GM12878 (cell line): ENCODE measurements at places on chromosomes 6 and 20. TPM values are rescaled to one million over a fixed set of nuclear protein-coding genes. Genes with fewer than 3 reads are reported as not detected.

CCN2 gene
- total RNA-seq: 0.43 and 0.62 TPM in 2 replicates

TGM6 gene
- not detected in 2 replicates for total RNA-seq

SERINC3 gene
- total RNA-seq: 35.0 and 35.3 TPM in 2 replicates

HLA-DQB1 gene
- 119 and 121 TPM in 2 replicates for total RNA-seq

CARMIL1 gene
- 9.4 and 10.3 TPM in 2 replicates for total RNA-seq

FOXA2 gene
- not detected in 2 replicates for total RNA-seq

TREML4 gene
- not detected in 2 replicates for total RNA-seq

CLIC5 gene
- total RNA-seq: not detected in 2 replicates

CDSN gene
- total RNA-seq: not detected in 2 replicates

SLC22A1 gene
- 0.28 and 1.1 TPM in 2 replicates for total RNA-seq

GRCh38 chr6:25418454-25419052 lies 139.4 kb downstream of the CARMIL1 start:
- H3K4me3 ChIP-seq: no peak overlapping the region
- no peaks in the 10 kb centered on the region for H3K36me3 ChIP-seq
- H3K27me3 ChIP-seq: no peaks in the 10 kb centered on the region
- DNase-seq: no peak

DNA sequence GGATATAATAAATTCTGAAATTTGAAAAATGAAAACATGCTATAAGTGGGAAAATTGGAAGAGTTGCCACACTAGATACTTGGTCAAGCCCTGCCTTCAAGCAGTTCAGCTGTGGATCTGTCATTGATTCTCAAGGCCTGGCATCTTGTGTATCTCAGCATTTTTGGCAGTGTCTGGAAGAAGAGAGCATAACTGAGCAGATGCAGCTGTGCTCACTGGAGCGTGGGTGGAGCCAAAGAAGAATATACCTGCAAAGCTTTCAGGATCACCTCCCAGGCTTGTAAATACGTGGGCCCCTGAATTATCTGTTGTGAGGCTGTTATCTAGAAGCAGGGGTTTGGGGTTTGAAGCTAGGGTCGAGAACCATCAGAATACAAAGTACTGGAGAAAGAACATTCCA lies 31.3 kb upstream of the CHD6 start:
- H3K4me3 ChIP-seq: no peak overlapping the region
- H3K27ac ChIP-seq: no peak overlapping the region
- no peaks in the 10 kb centered on the region for H3K36me3 ChIP-seq

DNA sequence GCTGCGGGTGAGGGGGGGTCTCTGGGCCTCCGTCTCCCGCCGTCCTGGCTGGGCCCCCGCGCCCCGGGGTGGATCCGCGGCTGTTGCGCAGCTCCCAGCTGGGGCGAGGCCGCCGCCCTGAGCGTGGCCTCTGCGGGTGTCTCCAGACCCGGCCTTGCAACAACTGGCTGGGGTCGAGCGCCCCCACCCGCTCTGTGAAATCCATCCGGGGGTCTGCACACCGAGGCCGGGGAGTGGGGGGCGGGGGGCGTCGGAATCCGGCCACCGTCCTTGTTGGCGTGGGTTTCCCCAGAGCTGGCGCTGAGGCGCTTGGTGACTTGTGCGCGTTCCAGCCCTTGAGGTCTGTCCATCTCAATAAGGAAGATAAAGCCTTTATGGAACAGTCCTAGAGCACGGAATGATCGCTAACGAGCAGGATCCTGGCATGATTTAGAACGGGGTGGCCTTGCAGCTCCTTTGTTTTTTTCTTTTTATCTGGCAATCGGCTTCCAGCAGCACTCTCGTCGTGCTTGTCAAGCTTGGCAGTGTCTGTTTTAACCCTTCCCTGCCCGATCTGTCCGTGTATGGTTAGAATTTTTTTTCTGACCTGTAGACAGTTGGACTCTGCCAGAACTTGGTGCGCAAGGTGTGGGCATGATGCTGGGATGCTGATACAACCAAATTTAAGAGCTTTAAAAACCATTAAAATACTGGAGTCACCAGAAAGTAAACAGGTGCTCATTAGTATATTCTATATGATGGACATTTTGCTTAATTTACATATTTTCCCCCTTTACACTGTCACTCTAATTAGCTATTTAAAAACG lies 675 bp downstream of the DSTN start:
- H3K27ac ChIP-seq: peak overlapping the region; percentile 45
- no peaks in the 10 kb centered on the region for H3K36me3 ChIP-seq
- H3K27me3 ChIP-seq: no peaks in the 10 kb centered on the region
- peaks cover 4% of the 10 kb centered on the region for H3K4me1 ChIP-seq

DNA sequence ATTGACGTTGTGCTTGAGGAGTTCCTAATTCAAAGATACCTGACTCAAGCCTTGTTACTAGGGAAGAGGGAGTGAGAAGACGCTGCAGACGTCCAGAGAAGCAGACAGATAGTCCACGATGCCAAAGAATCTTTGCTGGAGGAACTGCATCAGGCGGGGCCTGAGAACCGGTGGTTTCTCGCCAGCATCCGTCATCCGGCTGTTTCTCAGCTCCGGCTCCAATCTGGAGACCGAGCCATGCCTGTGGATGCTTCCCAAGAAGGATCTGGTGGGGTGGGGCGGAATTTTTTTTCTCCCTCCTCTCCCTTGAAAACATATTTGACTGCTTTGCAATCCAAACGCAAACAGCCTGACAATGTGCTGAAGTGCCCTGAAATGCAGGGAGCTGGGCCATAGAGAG lies 125.8 kb upstream of the SRSF6 start:
- no peaks in the 10 kb centered on the region for H3K36me3 ChIP-seq
- no peak overlapping the region for H3K27ac ChIP-seq
- DNase-seq: no peak
- no peaks in the 10 kb centered on the region for H3K4me1 ChIP-seq
- H3K27me3 ChIP-seq: no peaks in the 10 kb centered on the region

DNA sequence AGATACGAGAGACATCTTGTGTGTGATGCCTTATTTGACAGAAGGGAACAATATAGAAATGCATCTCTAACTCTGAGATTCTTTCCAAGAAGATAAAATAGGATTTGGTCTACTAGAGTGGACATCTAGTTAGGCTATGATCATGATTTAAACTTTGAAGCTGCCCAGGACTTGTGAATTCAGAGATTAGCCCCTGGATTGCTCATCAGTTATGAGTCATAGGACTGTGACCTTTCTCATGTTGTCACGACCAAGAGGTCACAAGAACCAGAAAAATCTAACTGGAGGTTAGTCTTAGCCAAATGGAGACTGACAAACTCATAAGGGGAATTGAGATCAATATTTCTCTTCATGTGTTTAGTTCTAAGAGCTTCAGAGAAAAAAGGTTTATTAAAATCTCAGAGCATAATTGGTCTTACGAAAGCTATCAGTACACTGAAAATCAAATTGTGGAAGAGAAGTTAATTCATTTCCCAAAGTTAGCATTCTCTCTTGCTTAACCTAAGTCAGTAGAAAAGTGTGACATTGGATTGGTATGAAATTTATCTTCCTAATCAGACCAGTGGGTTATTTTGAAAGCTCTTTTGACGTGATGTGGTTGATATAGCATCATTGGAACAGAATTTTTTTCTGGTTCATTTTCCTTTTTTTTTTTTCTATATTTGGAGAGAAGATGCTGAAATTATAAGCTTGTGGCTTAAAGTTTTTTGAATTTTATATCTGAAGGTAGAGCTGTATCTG lies 245.7 kb downstream of the RNF144B start:
- H3K27me3 ChIP-seq: no peaks in the 10 kb centered on the region
- no peak for DNase-seq
- H3K4me3 ChIP-seq: no peak overlapping the region
- H3K4me1 ChIP-seq: no peaks in the 10 kb centered on the region
- no peak overlapping the region for H3K27ac ChIP-seq

- no peak overlapping the region for H3K27ac ChIP-seq
- H3K4me3 ChIP-seq: no peak overlapping the region
- H3K36me3 ChIP-seq: no peaks in the 10 kb centered on the region
- DNase-seq: no peak
Measured at GRCh38 chr6:19655744-19656143, 181.4 kb upstream of the ID4 start.

GRCh38 chr20:16240355-16240754 lies 332.9 kb downstream of the KIF16B start:
- H3K4me3 ChIP-seq: no peak overlapping the region
- H3K36me3 ChIP-seq: no peaks in the 10 kb centered on the region
- no peak for DNase-seq
- H3K4me1 ChIP-seq: no peaks in the 10 kb centered on the region
- H3K27me3 ChIP-seq: no peaks in the 10 kb centered on the region

DNA sequence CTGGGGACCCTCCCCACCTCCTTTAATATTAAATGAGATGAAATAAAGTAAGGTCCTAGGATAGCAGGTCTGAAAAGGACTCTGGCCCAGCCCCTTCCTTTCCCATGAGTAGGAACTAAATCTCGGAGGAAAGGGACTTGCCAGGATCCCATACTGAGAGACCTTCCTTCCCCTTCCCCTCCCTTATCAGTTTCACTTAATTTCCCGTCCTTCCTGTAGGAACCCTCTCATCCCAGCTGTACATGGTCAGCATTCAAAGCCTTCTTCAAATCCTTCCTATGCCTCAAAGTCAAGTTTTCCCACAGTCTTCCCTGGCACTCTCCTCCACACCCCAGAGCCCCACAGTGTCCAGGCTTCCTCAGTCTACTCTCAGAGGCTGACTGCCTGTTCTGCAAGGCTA lies 71.3 kb upstream of the MYL9 start:
- H3K27ac ChIP-seq: peak overlapping the region; percentile 63
- H3K27me3 ChIP-seq: no peaks in the 10 kb centered on the region
- H3K4me1 ChIP-seq: peaks cover 56% of the 10 kb centered on the region
- H3K36me3 ChIP-seq: peaks cover 2% of the 10 kb centered on the region; the same call in 1 of the 2 replicates
- H3K4me3 ChIP-seq: peak overlapping the region; percentile 15; the same call in 1 of the 2 replicates

- H3K36me3 ChIP-seq: no peaks in the 10 kb centered on the region; the same call in 1 of the 2 replicates
- no peak overlapping the region for H3K27ac ChIP-seq
- no peaks in the 10 kb centered on the region for H3K4me1 ChIP-seq
- H3K27me3 ChIP-seq: no peaks in the 10 kb centered on the region
- H3K4me3 ChIP-seq: no peak overlapping the region
- no peak for DNase-seq
Measured at GRCh38 chr6:568954-569523, 87.9 kb downstream of the HUS1B start.

DNA sequence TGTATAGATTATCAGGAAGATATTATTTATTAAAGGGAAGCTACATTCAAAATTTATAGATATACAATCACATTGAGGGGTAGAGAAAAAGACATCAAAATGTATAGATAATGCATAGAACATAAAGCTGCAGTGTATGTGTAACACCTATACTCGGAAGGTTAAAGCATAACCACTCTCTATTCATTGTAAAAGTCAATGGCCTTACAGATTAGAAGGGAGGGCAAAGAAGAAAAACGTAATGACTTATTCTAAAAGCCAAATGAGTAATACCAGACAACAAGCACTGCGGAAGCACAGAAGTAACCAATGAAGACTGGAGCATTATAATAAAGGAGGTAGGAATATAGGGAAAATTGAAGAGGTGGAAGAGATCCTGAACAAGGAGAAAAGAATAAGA lies 11.3 kb downstream of the HBS1L start:
- H3K27me3 ChIP-seq: no peaks in the 10 kb centered on the region
- H3K36me3 ChIP-seq: peaks cover 20% of the 10 kb centered on the region
- H3K27ac ChIP-seq: no peak overlapping the region
- DNase-seq: no peak
- no peak overlapping the region for H3K4me3 ChIP-seq

- no peak for DNase-seq
- H3K4me1 ChIP-seq: no peaks in the 10 kb centered on the region
- H3K4me3 ChIP-seq: no peak overlapping the region
- H3K27me3 ChIP-seq: no peaks in the 10 kb centered on the region
Measured at GRCh38 chr20:43571771-43572170, 12.9 kb downstream of the SGK2 start.

- peak overlapping the region; percentile 17; the same call in 1 of the 2 replicates for H3K27ac ChIP-seq
- peaks cover 36% of the 10 kb centered on the region for H3K4me1 ChIP-seq
- peak; percentile 99 for DNase-seq
- H3K4me3 ChIP-seq: no peak overlapping the region
- H3K27me3 ChIP-seq: peaks cover 6% of the 10 kb centered on the region
- H3K36me3 ChIP-seq: no peaks in the 10 kb centered on the region
Measured at GRCh38 chr6:2940010-2940850, 31.1 kb downstream of the SERPINB6 start.

DNA sequence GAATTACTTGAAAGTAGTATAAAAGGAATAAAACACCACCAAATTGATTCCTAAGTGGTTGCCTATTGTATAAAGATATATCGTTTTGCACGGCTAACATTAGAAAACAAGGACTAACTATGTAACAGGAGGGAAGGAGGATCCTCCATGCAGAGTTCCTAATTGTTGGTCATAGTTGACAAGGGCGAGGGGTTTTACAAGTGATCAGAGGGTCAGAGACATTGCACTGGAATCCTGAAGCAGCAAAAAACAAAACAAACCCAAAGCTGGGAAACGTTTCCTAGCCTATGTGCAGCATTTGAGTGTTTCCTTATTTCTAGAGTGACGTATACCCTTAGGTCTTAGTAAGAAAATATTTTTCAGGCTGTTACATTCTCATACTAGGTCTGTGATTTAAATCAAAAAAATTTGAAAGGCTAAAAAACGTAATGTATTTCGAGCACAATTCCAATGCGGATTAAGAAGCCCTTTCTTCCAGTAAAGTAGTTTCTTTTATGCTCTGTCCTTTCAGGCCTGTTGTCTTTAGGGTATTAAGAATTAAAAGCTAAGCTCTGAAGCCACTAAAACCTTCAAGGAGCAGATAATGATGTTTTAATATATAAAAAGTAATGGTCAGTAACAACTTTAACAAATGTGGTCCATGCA lies 373.8 kb upstream of the MMS22L start:
- H3K4me1 ChIP-seq: no peaks in the 10 kb centered on the region
- no peak for DNase-seq
- H3K4me3 ChIP-seq: no peak overlapping the region
- no peak overlapping the region for H3K27ac ChIP-seq
- H3K36me3 ChIP-seq: no peaks in the 10 kb centered on the region

DNA sequence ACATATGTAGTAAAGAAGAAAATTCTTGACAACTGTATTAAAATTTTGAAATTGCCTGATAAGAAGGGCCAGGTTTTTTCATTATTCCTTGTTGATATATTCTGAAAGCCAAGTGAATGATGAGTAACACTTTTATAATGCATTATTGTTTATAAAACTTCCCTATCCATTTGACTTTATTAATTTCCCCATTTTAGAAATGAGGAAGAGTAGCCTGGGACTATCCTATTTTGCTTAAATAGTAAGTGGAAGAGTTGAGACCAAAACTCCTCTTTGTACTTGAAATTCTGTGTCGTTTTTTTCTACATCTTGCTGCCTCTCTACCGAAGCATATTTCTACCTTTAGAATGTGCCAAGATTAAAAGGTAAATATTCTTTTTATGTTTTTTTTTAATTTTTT lies 39.7 kb downstream of the TRMT11 start:
- no peak overlapping the region for H3K27ac ChIP-seq
- DNase-seq: no peak
- peaks cover 2% of the 10 kb centered on the region for H3K36me3 ChIP-seq
- no peaks in the 10 kb centered on the region for H3K27me3 ChIP-seq

GRCh38 chr20:63519668-63520503 lies 679 bp upstream of the PPDPF start:
- peaks cover 4% of the 10 kb centered on the region for H3K4me1 ChIP-seq
- no peaks in the 10 kb centered on the region for H3K27me3 ChIP-seq
- no peak for DNase-seq
- H3K36me3 ChIP-seq: no peaks in the 10 kb centered on the region; the same call in 1 of the 2 replicates
